ENCODE measurements at places on chromosomes 1 and 21.

GRCh38 chr1:41475859-41476567, 8.5 kb downstream of the EDN2 start:
- no peak for DNase-seq

DNA sequence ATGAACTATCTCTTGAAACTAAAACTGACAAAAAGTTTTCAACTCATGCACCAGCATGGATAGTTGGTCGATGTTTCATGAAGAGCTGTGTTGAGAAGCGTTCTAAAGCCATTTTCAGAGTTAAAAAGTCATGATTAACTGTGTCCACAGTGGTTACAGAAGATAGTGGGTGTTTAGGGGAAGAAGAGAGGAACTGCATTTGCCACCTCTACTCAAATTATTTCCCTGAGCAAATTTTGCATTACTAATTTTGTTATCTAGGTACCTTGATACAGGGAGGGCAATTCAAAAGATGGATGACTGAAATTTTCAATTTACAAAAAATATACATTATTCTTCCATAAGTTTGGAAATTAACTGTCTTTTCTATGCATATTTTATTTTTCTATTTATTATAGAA, 15.5 kb downstream of the SAMSN1 start:
- DNase-seq = no peak

- no peak for DNase-seq
These were observed 272.7 kb downstream of the HHIPL2 start for GRCh38 chr1:222275001-222275728.

DNA sequence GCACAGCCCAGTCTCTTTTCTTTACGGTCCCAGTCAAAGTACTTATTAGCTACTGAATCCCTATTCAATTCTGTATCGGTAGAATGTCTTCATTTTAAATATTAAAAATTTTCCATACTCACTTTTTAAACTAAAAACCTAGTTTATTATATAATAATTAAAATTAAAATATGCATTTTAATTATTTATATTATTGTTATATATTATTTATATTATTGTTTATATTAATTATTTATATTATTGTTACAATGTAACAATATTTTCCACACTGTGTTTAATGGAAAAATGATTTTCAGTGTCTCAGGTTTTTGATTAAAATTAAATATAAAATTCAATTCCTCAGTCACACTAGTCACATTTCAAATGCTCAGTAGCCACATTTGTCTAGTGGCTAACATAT, 18.2 kb upstream of the PPP2R5A start:
- DNase-seq = no peak

GRCh38 chr1:159942632-159943277, 2.7 kb downstream of the IGSF9 start:
- no peak for DNase-seq

GRCh38 chr1:178237121-178237520, 143.2 kb downstream of the RASAL2 start:
- no peak for DNase-seq

- no peak for DNase-seq
These were observed 176.3 kb upstream of the SGIP1 start for GRCh38 chr1:66357478-66358197.

- DNase-seq = no peak
These were observed 48.1 kb downstream of the KANK4 start for GRCh38 chr1:62271134-62271533.

DNA sequence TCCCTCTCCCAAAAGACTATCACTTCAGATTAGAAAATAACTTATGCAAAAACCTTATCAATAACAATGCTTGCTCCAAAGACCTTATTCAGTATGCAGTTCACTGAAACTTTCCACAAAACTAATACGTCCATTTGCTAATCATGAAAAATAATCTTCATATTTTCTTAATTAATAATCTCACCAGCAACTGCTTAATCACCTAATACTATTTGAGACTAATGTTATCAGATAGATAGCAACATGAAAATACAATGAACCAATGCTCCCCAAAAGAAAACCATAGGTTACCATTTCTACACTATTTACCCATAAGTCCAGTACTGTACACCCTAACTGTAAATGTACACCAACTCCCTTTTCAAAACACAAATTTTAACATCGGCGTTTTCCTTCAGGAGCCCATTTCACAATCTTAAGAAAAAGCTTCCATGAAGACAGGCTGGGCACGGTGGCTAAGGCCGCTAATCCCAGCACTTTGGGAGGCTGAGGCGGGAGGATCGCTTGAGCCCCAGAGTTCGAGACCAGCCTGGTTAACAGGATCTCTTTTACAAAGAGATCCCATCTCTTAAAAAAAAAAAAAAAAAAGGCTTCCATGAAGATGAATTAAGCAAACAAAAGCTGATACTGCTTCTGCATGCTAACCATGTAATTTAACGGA, 1.7 kb downstream of the GNB1 start:
- no peak for DNase-seq

- DNase-seq = no peak
These were observed 69.1 kb downstream of the BCAR3 start for GRCh38 chr1:93612510-93612909.

DNA sequence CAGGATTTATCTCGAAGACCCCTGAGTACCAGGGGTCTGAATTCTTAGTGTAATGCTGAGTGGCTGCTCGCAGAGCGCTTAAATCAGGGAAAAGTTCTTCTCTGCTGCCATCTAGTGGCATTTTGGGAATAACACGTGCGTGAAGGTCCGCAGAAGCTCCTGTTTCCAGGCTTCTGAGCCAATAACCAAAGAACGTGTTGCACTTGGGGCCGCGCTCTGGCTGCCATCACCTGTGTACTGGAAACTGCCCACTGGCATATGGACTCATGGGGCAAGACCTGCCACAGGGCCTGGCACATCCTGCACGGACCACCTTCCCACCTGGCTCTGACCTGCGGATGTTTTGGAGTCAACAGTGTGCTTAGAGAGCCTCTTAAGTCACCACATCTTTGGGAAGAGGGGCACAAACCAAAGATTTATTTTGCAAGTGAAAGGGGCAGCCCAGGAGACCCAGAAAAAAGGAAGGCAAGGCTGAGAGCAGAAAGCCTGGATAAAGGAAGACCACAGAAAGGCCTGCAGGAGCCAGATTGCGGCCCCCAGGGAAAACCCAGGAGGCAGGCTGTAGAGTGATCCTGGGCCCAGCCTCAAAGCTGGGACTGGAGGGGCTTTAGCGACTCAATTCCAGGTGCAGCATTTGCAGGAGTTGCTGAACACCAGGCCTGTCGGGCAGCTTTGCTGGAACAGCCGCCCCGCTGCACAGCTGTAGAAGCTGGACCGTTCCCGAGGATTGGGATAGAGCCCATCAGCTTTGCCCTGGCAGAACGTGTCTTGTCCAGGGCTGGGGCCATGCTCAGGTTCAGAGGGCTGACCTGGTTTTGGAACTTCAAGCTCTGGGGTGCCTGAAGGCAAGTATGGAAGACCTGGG, 13.0 kb downstream of the CHIT1 start:
- DNase-seq = no peak

DNA sequence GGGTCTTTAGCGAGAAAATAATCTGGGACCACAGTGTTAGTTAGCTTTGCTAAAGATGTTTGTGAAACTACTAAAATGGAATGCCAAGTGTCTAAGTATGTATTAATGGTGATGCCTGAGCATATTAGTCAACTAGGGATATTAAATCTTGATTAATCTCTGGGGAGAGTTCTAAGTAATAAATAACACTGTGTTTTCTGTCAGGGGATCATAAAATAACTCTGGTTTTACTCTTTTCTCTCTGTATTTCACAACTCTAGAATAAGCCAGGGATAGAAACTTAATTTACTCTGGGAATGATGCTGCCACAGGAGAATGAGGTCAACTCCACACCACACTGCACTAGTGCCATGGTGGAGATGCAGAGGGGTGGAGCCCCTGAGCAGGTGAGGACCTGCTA, 399.2 kb downstream of the PTBP2 start:
- DNase-seq = no peak

DNA sequence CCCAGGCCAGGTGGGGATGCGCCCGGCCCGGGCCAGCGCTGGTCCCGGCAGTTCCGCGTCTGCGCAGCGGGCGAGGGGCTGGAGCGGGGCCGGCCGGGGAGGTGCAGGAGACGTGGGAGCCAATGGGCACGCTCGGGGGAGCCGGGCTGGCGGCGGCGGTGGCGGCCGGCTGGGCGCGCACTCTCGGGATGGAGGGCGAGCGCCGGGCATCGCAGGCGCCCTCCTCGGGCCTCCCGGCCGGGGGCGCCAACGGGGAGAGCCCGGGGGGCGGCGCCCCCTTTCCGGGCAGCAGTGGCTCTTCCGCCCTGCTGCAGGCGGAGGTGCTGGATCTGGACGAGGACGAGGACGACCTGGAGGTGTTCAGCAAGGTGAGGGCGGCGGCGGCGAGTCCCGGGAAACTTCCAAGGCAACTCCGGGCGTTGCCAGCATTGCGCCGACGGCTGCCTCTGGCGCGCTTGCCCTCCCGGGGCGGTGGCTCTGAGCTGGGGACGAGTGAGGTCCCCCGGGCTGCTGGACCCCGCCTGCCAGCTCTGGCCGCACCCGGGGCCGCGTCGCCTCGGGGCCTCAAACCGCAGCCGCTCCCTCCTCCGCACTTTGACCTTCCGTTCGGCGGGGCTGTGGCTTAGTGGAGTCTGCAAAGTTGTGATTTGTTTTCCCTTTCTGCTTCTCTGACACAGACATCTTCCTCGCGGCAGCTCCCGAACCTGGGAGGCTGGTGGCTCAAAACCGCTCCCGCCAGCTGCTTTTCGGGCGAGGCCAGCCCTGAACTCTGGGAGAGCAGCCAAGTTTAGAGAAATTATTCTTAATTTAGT, at the start of gene SNX7:
TSS of gene SNX7 (plus strand) at position 178 of the 812 bp plus-strand sequence. CDS start at position 189, 11 bp downstream.
- DNase-seq = peak; percentile 60

GRCh38 chr1:57163789-57164188, 198.0 kb upstream of the C8B start:
- no peak for DNase-seq

DNA sequence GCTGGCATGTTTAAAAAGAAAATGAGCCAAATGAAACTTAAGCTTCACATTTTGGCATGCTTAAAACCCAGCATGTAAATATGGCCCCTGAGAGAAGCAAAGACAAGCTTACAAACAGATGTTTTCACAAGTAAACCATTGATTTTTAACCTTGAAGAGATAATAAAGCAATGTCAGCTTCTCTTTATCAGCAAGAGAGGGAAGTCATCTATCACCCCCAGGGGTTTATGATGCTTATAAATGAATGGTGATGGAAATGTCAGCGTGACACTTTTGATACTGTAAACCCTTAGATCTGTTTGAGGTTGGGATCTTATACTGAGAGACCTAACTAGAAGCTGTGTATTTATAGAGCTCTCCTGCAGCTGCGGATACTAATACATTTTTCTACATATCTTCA, 471.3 kb downstream of the PLA2G4A start:
- DNase-seq = no peak

DNA sequence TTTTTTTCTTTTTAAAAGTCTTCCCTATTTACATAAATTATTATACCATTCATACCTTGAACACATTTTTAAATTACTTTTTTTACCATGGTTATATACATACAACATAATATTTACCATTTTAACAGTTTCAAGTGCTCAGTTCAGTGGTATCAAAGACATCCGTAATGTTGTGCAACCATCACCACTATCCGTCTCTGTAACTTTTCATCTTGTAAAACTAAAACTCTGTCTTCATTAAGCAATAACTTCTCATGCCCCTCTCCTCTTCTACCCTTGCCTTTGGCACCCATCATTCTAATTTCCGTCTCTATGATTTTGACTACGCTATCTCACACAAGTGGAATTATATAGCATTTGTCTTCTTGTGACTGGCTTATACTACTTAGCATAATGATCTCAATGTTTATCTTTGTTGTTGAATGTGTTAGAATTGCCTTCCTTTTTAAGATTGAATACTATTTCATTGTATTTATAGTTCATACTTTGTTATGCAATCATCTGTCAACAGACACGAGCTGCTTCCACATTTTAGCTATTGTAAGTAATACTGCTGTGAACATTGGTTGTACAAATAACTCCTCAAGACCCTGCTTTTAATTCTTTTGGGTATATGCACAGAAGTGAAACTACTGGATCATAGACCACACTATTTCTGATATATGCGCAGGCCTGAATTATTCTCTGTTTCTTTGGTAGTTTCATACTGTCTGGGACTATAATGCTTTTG, 689.5 kb upstream of the NCAM2 start:
- no peak for DNase-seq

DNA sequence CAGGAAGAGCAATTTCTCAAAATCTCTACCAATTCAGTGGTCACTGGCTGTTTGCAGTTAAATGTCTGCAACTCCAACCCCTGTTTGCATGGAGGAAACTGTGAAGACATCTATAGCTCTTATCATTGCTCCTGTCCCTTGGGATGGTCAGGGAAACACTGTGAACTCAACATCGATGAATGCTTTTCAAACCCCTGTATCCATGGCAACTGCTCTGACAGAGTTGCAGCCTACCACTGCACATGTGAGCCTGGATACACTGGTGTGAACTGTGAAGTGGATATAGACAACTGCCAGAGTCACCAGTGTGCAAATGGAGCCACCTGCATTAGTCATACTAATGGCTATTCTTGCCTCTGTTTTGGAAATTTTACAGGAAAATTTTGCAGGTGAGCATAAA, 167.2 kb downstream of the CRB1 start:
- no peak for DNase-seq

DNA sequence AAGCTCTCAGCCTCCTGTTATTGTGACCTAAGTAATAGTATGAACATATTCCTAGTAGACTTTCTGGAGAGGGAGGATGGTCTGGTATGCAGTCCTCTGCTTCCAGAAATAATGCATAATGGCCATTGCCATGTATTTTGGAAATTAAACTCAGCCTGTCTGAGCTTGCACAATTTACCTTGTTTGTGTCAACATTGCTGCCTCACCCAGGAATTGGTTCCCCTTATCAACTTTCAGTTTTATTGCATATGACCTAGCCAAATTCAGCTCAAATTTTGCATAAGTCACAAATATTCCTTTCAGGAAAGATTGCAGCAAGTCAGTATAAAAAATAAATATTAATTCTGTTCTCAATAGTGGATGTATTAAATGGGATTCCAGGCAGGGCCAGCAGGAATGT, 101.9 kb upstream of the SLC5A9 start:
- DNase-seq = no peak

GRCh38 chr1:54695221-54695620, 20.4 kb upstream of the TTC4 start:
- DNase-seq = no peak

DNA sequence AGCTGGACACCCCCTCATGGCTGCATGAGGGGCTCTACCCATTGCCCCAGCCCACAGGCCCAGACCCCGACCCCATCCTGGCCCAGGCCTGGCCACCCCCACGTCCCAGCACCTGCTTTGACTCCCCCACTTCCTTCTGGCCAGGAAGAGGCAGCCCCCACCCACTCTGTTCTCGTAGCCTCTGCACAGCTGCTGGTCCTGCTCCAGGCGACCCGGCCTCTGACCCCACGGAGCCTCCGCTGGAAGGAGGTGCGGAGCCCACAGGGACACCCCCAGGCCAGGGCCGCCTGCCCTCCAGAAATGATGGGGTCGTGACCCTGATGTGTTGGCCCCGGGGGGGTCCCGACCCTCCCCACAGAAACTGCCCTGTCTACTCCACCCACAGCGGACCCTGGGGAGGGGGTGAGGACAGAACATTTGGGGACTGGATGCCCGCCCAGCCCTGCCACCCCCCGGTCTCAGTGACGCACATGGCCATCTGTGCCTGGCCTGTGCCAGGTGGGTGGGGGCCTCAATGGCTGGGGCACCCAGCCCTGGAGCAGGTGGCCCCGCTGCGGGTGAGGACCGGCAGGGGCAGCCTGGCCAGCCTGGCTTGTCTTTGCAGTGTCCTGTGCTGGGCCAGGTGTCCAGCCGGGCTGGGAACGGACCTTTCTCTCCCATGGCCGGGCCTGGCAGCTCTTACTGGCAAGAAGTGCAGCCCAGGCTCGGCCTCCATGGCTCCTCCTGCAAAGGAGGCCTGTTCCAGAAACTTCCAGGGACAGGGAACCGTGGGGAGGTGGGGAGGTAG, 78.6 kb downstream of the MORN1 start:
- DNase-seq = no peak

GRCh38 chr1:84000954-84001495, 2.1 kb upstream of the TTLL7 start:
- no peak for DNase-seq

Data from HS-27A (cell line).